ENCODE measurements at places on chromosomes 5 and 9.

GRCh38 chr9:94140418-94140780 is 56.1 kb downstream of the PTPDC1 start:
- DNase-seq, result no peak

GRCh38 chr9:30349526-30350513 is 2034.6 kb upstream of the ACO1 start:
- no peak for DNase-seq

DNA sequence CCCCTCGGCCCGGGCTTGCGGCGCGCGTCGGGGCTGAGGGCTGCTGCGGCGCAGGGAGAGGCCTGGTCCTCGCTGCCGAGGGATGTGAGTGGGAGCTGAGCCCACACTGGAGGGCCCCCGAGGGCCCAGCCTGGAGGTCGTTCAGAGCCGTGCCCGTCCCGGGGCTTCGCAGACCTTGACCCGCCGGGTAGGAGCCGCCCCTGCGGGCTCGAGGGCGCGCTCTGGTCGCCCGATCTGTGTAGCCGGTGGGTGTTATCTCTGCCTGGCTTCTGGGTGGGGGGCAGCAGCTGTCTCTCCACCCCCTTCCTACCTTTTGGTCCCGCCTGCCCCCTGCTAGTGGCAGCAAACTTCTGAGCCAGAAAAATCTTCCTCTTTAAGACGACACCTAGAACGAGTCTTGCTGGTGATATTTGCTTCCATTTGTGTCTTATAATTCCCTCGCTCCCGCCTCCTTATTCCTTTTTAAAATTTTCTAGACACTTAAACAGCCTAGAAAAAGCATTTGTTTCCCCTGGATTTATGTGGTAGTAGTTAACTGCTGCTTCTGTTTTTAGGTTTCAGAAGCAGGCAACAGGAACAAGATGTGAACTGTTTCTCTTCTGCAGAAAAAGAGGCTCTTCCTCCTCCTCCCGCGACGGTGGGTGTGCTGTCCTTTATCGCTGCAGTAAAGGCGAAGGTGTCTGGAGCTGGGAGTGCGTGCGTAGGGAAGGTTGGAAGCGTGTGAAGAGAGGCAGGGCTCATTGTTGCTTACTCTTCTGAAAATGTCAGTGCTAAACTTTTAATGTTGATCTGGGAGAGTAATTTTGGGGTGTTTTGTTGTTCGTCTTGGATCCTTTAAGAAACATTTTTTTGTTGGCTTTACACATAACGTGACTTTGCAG is 554 bp downstream of the JAK2 start:
- no peak for DNase-seq

- no peak for DNase-seq
These were observed 560.0 kb downstream of the CDH12 start for GRCh38 chr5:22293147-22293546.

GRCh38 chr9:33751536-33752129 is 43.7 kb upstream of the PRSS3 start:
- no peak for DNase-seq

- DNase-seq, result no peak
These were observed 617.9 kb upstream of the CDH18 start for GRCh38 chr5:20605732-20606525.

DNA sequence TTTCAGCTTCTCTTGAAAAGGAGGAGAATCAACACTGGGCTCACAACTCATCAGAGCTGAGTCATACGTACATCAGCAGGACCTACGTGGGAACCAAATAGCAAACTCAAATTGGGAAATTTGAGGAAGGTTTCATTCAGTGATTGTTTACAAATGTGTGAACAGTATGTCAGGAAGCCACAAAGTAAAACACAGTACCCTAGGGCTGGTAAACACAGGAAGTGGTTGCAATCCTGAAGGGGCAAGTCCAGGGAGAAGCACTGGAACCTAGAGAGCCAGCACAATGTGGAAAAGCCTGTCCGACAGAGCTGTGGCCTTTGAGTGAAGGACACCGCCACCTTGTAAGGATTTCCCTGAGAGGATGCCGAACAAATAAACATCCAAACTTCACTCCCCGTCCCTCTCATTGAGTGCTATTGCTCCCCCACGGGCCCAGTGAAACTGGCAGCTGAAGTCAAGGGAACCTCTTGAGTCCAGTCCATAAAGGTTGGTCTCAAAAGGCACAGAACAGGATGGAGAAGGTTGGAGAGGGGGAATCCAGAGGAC is 26.7 kb upstream of the RICTOR start:
- DNase-seq, result no peak

GRCh38 chr5:18807256-18808149 is 1173.2 kb downstream of the TAF11L14 start:
- no peak for DNase-seq

GRCh38 chr5:160461378-160461777 is 39.7 kb downstream of the PTTG1 start:
- DNase-seq, result no peak

DNA sequence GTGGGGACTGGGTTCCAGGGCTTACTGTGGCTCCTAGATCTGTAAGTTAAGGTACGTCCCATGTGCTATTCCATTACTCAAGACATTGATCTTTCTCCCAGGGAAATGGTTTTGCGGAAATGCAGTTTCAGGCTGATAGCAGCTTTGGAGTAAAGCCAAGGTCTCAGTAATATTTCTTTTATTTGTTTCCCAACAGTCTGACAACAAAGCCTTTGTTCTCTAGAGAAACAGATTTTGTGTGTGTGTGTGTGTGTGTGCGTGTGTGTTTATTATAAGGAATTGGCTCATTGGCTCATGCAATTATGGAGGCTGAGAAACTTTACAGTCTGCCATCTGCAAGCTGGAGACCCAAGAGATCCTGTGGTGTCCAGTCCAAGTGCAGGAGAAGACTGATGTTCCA is 12.1 kb upstream of the POC5 start:
- no peak for DNase-seq

DNA sequence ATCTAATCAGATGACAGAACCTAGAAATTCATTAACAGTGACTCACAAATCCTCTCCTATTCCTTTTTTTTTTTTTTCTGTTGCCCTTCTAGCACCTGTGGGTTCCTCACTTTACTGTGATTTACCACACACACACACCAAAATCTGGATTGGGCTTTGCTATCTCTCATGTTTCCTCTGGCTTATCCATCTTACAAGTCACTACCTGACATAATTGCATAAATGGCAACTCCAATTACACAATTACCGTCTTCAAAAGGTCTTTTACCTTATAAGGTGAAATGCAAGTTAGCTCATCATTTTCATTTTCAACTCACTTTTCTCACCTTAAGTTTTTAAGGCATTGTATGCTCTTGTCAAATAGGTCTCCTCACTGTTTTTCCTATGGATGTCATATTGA is 426.3 kb upstream of the MEF2C start:
- DNase-seq, result no peak

- no peak for DNase-seq
These were observed 536.0 kb downstream of the GABRG2 start for GRCh38 chr5:162603443-162604070.

DNA sequence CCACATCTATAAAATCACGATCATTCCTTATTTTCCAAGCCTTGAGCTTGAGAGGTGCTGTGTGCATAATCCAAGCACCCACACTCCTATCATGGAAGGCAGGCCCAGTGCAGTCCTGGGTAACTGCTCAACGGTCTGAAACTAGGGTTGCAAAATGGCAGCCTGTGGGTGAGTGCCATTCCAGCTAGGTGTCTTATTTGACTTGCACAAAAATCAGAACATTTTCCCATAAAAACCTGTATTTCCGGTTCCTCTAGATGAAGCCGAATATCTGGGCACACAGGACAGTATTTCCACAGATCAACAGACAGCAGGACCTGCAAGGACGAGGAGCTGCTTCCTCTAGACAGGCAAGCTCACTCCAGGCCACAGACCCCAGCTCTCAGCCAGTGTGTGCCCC is 588.8 kb downstream of the BNC2 start:
- DNase-seq, result no peak

GRCh38 chr5:172999372-172999973 is 15.9 kb downstream of the ATP6V0E1 start:
- no peak for DNase-seq

GRCh38 chr5:169655353-169655752 is 18.3 kb downstream of the DOCK2 start:
- DNase-seq, result no peak

- DNase-seq, result no peak
These were observed 80.1 kb upstream of the DMAC1 start for GRCh38 chr9:7879551-7880245.

DNA sequence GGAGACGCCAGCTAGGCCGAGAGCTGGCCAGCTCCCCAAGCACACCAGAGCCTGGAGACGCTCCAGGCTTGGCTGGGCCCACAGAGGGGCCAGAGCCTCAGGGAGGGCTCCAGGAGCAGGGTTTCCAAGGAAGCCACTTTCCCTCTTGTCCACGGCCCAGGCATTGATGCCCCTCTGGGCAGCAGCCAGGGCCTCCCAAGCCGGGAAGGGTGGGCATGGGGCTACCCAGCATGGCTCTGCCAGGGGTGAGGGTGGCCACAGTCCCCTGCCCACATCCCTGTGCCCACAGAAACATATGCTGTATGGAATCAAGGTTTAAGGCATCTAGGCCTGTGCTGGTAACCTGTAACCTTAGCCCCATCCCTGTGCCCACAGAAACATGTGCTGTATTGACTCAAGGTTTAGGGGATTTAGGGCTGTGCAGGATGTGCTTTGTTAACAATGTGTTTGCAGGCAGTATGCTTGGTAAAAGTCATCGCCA is 1.5 kb upstream of the DPP7 start:
- DNase-seq, result no peak

GRCh38 chr5:144831650-144832049 is 661.0 kb downstream of the KCTD16 start:
- DNase-seq, result no peak

GRCh38 chr5:163880302-163880701 is 374.9 kb downstream of the MAT2B start:
- DNase-seq, result no peak

DNA sequence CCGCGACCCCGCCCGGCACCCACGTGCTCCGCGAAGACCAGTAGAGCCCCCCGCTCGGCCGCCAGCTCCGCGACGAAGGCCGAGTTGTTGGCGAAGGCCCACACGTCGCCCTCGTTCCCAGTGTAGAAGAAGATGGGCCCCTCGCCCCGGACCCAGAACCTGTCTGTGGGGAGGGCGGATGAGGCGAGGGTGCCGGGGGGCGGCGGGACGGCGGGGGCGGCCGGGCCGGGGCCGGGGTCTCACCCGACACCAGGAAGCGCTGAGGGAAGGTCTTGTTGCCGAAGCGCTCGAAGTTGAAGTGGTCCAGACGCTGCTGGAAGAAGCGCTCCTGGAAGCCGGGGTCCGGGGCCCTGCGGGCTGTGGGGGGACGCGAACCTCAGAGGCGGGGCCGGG is 317 bp downstream of the DPP7 start:
- DNase-seq, result no peak

- DNase-seq, result no peak
These were observed 255.7 kb upstream of the TNC start for GRCh38 chr9:115373710-115374045.

DNA sequence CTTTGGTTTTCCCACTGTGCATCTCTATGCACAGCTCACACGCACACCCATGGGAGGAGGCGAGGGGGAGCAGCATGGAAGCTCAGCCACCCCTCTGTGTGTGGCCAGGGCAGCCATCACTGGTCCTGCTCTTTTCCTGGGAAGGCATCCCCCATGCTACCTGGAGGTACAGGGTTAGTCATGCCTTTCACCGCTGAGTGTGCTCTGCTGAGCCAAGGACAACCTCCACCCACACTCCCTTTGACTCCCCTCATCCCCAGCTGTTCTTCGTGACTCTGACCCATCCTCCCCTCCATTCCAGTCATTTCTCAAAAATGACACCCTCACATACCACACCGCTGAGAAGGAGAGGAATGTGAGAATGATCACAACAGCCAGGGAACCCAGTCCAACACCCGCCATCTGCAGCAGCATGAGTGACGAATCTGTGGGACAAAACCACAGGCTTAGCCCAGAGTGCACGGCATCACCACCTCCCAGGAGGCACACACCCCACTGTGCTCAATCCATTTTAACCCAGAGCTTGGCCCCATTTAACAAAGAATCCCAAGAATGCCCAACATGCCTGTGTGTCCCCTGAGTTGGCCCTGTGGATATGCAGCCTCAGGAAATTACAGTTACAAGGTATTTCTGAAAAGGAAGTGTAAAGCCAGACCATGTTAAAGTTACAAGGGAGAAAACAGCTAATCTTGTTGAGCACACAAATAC is 133.4 kb downstream of the SUSD1 start:
- no peak for DNase-seq

GRCh38 chr5:93236807-93237421 is 344.1 kb downstream of the NR2F1-AS1 start:
- no peak for DNase-seq

- no peak for DNase-seq
These were observed 40.5 kb downstream of the ANKDD1B start for GRCh38 chr5:75651575-75652238.

DNA sequence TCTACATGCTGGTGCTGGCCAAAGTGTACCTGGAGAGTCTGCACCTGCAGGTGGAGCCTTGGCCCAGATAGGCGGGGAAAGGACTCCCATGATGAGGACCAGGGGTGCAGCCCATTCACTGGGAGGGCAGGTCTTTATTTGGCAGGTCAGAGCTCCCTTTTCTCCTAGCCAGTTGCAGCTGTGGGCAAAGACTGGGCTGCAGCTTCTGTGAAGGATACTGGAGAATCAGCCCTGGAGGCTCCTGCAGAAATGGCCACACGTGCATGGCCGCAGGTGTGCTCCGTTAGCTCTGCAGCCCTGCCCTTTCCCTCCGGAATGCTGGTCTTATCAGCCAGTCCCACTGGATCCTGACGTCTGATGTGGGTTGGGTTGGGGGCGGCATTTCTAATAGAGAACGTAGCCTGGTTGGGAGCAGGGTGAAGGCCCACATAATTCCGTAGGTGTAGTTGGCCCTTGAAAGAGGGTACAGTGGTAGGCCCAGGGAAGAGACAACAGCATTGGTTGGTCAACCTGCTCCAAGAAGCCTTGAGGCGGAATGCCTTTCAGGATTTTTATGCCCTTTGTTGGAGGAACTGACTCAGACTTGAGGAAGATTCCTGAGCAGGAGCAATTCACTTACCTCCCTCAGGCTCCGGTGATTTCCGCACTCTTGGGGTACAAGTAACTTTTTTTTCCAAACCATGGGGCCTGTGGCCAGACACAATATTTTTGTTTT is 22.0 kb upstream of the TIFAB start:
- DNase-seq, result no peak

GRCh38 chr5:139960723-139961383 is 82.2 kb downstream of the NRG2 start:
- DNase-seq, result no peak

DNA sequence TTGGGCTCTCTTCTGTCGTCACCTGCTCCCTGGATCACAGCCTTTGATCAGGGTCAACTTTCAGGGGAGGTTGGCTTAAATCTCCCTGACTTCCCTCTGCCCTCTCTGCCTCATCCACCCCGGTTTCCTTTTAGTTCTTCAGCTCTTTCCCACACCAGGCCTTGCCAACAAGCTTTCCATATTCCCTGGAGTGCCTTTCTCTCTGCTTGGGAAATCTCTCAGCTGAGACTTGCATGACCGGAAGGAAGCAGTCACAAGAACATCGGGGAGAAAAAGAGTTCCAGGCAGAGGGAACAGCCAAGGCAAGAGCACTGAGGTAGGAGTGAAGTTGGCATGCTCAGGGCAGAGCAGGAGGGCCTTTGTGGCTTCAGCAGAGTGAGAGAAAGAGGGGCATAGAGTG is 88.4 kb upstream of the HSPA9 start:
- no peak for DNase-seq
